ENCODE measurements at places on chromosomes 11 and 22. TPM values are rescaled to one million over a fixed set of nuclear protein-coding genes. Genes with fewer than 3 reads are reported as not detected.

Gene CRYAB
- 2,961 TPM for total RNA-seq

DNA sequence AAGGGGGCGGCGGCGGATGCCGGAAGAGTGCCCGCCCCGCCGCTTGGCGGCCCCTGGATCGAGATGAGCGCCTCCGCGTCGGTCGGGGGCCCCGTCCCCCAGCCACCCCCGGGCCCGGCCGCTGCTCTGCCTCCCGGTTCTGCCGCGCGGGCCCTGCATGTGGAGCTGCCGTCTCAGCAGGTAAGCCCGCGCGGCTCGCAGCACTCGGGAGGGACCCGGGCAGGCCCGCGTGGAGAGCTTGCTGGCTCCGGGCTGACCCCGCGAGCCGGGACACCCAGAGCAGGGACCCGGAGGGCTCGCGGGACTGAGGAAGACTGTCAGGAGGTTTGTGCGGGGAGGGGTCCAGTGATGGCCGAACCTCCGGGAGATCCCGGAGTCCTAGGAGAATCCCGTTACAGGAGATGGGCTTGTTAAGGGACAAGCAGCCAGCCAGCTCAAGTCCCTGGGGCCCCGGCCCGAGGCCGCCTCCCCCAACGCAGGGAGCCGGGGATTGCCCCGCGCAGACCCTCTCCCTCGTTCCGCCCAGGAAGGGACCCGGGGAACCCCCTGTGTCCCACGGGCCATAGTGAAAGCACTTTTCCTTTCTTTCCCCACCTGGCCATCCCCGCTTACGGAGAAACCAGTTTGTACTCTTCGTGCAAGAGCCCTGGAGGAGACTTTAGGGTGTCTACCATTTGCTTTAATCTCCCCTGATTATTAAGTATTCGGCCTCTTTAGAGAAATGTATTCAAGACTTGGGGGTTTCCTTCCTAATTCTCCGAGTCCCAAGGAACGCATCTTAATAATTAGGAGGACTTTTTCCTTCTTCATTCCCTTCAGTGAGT lies 547 bp downstream of the UVRAG start:
- no peaks in the 10 kb centered on the region for H3K36me3 ChIP-seq
- peak overlapping the region; percentile 99 for H3K4me3 ChIP-seq
- peak overlapping the region; percentile 91 for H3K27ac ChIP-seq
- no peaks in the 10 kb centered on the region for H3K4me1 ChIP-seq
- no peaks in the 10 kb centered on the region for H3K27me3 ChIP-seq
- no peak for DNase-seq

Gene HEPACAM
- 0.83 TPM for total RNA-seq

Gene ACTN3
- not detected for total RNA-seq

DNA sequence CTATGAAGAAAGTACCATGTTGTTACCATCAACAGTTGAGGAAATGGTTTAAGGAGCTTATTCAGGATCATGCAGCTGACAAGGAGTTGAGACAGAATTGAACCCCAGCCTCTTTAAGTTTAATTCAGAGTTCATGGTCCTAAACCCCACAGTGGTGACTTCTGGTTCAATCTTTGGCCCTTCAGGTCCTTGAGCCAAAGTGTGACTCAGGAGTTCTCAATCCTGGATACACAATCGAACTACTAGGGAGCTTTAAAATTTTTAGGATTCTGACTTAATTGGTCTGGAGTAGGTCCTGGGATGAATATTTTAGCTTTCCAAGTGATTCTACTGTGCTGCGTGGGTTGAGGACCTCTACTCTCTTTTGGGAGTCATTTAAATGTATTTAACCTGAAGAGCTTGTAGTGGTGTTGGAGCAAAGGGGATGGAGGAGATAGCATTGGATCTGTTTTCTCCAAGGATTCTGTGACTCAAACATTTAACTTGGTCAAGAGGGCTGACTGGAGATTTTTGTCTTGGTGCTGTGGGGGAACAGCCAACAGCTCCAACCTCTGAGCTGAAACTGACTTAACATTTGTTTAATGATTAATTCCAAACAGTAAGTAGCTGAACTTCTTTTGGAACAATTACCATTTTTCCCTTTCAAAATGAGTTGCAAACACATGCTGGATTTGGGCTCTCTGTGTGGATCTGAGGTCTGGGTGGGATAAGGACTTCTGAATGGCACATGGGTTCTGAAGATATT lies 80.1 kb downstream of the INSC start:
- H3K36me3 ChIP-seq, result no peaks in the 10 kb centered on the region
- no peaks in the 10 kb centered on the region for H3K27me3 ChIP-seq
- H3K4me3 ChIP-seq, result no peak overlapping the region
- DNase-seq, result no peak

- no peak overlapping the region for H3K27ac ChIP-seq
- no peaks in the 10 kb centered on the region for H3K4me1 ChIP-seq
- H3K27me3 ChIP-seq, result no peaks in the 10 kb centered on the region
Observed at GRCh38 chr11:88194990-88195389, 19.7 kb upstream of the RAB38 start.

Gene MMP8
- 0.41 TPM for total RNA-seq

DNA sequence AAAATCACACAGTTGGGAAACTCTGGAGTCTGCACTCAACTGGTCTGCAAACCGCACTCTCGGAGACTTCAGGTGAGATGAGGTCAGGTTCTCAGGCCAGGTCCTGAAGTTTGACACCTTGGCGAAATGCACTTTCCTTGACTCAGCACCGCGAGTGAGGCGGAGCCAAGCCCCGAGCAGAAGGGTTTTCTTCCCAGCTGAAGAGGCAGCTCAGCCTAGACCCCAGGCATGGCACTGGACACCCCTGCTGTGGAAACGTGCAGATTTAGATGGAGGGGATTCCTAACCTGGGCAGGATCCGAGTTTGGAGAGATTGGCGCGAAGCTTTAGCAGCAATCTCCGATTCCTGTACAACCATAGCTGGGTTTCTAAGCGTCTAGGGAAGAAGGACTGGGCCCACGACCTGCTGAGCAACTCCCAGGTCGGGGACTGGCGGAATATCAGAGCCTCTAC lies 835 bp upstream of the MYOD1 start:
- no peak overlapping the region for H3K27ac ChIP-seq
- no peak overlapping the region for H3K4me3 ChIP-seq
- no peaks in the 10 kb centered on the region for H3K36me3 ChIP-seq
- H3K27me3 ChIP-seq, result peaks cover 14% of the 10 kb centered on the region
- no peak for DNase-seq

GRCh38 chr11:125375146-125375545 lies 120.9 kb downstream of the FEZ1 start:
- H3K4me3 ChIP-seq, result no peak overlapping the region
- H3K27ac ChIP-seq, result peak overlapping the region; percentile 94
- no peaks in the 10 kb centered on the region for H3K36me3 ChIP-seq
- no peak for DNase-seq

DNA sequence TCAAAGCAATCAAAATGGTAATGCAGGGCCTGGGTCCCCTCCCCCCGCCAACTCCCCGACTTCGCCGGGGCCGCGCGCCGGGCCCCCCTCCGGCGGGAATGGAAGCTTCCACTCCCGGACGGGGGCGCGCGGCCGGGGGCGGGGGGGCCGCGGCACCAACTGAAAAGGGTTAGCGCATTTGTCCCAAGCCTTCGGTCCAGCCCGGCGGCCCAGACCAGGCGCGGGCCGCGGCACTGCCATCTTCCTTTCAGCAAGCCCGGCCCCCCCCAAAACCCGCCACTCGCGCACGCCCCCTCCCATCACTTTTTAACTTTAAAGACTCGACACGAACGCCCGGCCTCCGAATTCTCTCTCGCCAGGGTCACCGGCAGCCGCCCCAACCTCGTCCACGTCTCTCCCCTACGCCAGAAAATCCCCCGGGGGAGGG lies 2.8 kb downstream of the PHF21B start:
- peak overlapping the region; percentile 91 for H3K27ac ChIP-seq
- H3K27me3 ChIP-seq, result no peaks in the 10 kb centered on the region
- DNase-seq, result no peak
- H3K4me1 ChIP-seq, result peaks cover 36% of the 10 kb centered on the region
- no peaks in the 10 kb centered on the region for H3K36me3 ChIP-seq

- no peaks in the 10 kb centered on the region for H3K4me1 ChIP-seq
- no peaks in the 10 kb centered on the region for H3K27me3 ChIP-seq
- no peak overlapping the region for H3K4me3 ChIP-seq
- no peaks in the 10 kb centered on the region for H3K36me3 ChIP-seq
Observed at GRCh38 chr11:80505771-80506170, 1064.9 kb upstream of the TENM4 start.

- no peak overlapping the region for H3K27ac ChIP-seq
- H3K4me1 ChIP-seq, result no peaks in the 10 kb centered on the region
- no peaks in the 10 kb centered on the region for H3K27me3 ChIP-seq
- H3K36me3 ChIP-seq, result no peaks in the 10 kb centered on the region
- H3K4me3 ChIP-seq, result no peak overlapping the region
Observed at GRCh38 chr11:119441898-119442243, 18.9 kb upstream of the THY1 start.

Gene TMEM121B
- 0.55 TPM for total RNA-seq

Gene FOLH1
- not detected for total RNA-seq

Gene KRTAP5-1
- total RNA-seq, result not detected

Gene SLC35F2
- 6.0 TPM for total RNA-seq

DNA sequence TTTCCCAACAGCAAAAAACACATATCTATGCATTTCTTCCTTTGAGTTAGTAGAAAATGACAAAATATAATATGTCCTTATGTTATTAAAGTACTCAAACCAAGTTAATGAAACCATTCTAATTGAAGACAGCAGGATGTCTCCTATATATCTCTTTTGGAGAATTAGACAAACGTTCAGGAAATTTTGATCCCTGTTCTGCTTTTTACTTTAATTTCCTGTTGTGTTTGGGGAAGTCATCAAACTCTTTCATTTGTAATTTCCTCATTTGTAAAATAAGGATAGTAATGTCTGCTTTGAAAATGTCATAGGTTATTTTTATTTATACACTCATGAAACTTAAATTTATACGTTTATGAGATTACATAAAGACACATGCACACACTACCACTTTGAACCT lies 281.8 kb upstream of the ANO5 start:
- no peaks in the 10 kb centered on the region for H3K36me3 ChIP-seq
- no peak overlapping the region for H3K4me3 ChIP-seq
- H3K27me3 ChIP-seq, result no peaks in the 10 kb centered on the region
- DNase-seq, result no peak

Gene AP2A2
- 41.7 TPM for total RNA-seq

GRCh38 chr11:65382033-65382803 lies at the start of gene SLC25A45:
SLC25A45 (minus strand) TSS chr11:65382646; CDS start chr11:65381951, 695 bp downstream.
- peak within 1 kb of the TSS; percentile 52 for H3K4me3 ChIP-seq
- peak; percentile 97 for DNase-seq
- no peaks in the 10 kb centered on the region for H3K36me3 ChIP-seq
- H3K27me3 ChIP-seq, result no peaks in the 10 kb centered on the region
- peaks cover 52% of the 10 kb centered on the region for H3K4me1 ChIP-seq

Gene ZNF214
- 0.74 TPM for total RNA-seq

DNA sequence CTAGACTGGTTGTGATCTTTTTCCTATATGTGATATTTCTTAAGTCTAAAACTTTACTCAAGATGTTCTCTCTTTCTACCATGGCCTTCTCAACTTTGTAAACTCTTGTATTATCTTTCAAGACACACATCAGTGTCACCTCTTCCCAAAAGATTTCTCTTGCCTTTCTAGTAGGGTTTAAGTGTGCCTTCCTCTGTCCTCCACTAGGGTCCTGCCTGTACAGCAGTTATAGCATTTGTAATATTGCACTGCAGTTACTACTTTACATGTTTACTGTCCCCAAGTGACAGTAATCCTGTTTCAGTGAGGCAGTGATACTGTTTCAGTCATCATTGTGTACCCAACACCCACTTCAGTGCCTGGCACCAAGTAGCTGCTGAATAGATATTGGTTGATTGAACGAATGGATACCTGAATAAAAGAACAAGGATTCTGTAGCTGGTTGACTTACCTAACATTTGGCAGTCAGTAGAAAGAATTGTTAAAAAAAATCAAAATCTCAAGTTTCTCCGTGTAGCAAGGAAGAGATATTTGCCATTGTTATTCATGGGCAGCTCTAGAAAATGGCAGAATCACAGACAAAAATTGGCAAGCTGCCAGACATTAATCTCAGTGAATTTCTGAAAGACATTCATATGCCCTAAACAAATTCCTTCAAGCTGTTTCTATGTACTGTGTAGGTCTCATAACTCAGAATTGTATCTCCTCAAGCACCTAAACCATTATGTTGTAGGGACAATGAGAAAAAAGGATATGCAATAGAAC lies 79.4 kb downstream of the RBMXL2 start:
- no peak overlapping the region for H3K27ac ChIP-seq
- H3K4me3 ChIP-seq, result no peak overlapping the region
- no peaks in the 10 kb centered on the region for H3K4me1 ChIP-seq
- no peaks in the 10 kb centered on the region for H3K27me3 ChIP-seq
- H3K36me3 ChIP-seq, result no peaks in the 10 kb centered on the region
- DNase-seq, result no peak

DNA sequence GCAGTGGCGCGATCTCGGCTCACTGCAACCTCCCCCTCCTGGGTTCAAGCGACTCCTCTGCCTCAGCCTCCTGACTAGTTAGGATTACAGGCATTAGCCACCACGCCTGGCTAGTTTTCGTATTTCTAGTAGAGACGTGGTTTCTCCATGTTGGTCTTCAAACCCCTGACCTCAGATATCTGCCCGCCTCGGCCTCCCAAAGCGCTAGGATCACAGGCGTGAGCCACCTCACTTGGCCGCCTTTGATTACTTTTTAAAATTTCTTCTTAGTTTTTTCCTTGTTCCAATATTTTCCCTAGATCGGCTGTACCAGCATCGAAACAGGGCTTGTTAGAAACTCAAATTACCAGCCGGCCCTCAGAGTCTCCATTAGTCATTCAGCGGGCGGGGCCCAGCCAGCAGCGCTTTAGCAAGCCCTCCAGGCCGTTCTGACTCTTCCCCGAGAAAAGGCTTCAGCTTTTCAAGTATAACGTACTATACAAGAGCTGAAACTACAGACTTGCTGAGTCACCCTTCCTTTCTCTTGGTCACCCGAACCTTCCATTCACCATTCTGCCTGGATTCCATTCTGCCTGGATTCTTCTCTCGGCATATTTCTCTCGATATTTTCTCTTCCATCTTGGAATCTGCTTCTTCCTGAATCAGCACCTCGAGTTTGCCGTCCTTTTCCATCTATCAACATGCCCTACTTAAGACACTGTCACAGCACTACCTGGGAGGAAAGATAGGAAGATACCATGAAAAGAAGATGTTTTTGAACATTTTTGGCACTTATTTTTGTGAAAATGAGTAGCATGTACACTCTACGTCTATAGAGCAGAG lies 6.7 kb upstream of the CAPRIN1 start:
- no peak overlapping the region for H3K4me3 ChIP-seq
- H3K4me1 ChIP-seq, result no peaks in the 10 kb centered on the region
- DNase-seq, result no peak
- H3K27me3 ChIP-seq, result no peaks in the 10 kb centered on the region

GRCh38 chr11:113533425-113533698 lies 58.2 kb upstream of the DRD2 start:
- no peak overlapping the region for H3K4me3 ChIP-seq
- H3K36me3 ChIP-seq, result no peaks in the 10 kb centered on the region
- H3K27me3 ChIP-seq, result no peaks in the 10 kb centered on the region

DNA sequence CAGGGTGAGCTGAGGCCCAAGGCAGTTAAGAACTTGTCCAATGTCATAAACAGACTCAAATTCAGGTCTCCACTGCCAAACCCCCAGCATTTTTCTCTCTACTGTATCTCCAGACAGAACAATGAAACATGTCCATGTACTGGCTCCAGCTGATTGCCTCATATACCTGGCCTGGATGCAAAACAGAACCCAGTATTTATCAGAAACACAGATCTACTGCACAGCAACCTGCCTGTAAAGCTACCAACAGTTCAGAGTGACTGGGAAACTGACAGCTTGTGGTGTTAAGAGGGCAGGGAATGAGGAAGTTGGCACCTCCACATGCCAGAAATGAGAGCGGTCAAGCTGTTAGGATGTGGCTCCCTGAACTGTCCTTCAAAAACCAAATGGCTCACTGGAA lies 41.6 kb downstream of the C11orf71 start:
- H3K4me1 ChIP-seq, result no peaks in the 10 kb centered on the region
- no peak overlapping the region for H3K27ac ChIP-seq
- H3K27me3 ChIP-seq, result no peaks in the 10 kb centered on the region

All from right atrium auricular region (tissue), 2 donors.